ENCODE measurements at places on chromosomes 1 and 21. TPM values are rescaled to one million over a fixed set of nuclear protein-coding genes. Genes with fewer than 3 reads are reported as not detected.

LDLRAP1 gene
- 77.3 TPM for total RNA-seq

MECR gene
- 17.1 TPM for total RNA-seq

CHIA gene
- total RNA-seq, result not detected

ELAPOR1 gene
- total RNA-seq, result 5.3 TPM

TBX19 gene
- total RNA-seq, result 3.2 TPM

KRTAP7-1 gene
- not detected for total RNA-seq

All from activated naive CD8-positive, alpha-beta T cell treated with anti-CD3 and anti-CD28 coated beads, Interleukin-2, amount 10 ng/mL, durations not matched to agents 7 days and 5 days (primary cell).